Lung microvascular endothelial cell (primary cell): ENCODE measurements at places on chromosomes 13 and 19. TPM values are rescaled to one million over a fixed set of nuclear protein-coding genes. Genes with fewer than 3 reads are reported as not detected.

GNA15 gene
- under 0.01 TPM in 1 of 2 replicates, not detected in the other for total RNA-seq

MUC16 gene
- total RNA-seq = under 0.01 TPM in 1 of 2 replicates, not detected in the other

BRD4 gene
- 6.3 and 9.9 TPM in 2 replicates for total RNA-seq

LRRC63 gene
- under 0.01 TPM in 2 replicates for total RNA-seq

GGACT gene
- 2.6 and 3.9 TPM in 2 replicates for total RNA-seq

NXNL1 gene
- total RNA-seq = not detected in 2 replicates

S1PR2 gene
- total RNA-seq = 0.20 and 0.44 TPM in 2 replicates

ZNF345 gene
- total RNA-seq = 2.8 and 6.3 TPM in 2 replicates

PROZ gene
- 0.20 TPM in 1 of 2 replicates, not detected in the other for total RNA-seq

TMPRSS9 gene
- total RNA-seq = under 0.01 and 0.20 TPM in 2 replicates

NLRP4 gene
- total RNA-seq = not detected in 2 replicates

CGB2 gene
- total RNA-seq = not detected in 2 replicates

HSPH1 gene
- 30.5 and 53.4 TPM in 2 replicates for total RNA-seq

CERS4 gene
- 6.5 and 26.4 TPM in 2 replicates for total RNA-seq

DHRS12 gene
- 5.4 and 9.9 TPM in 2 replicates for total RNA-seq

IGFL2 gene
- not detected in 2 replicates for total RNA-seq

ZNF530 gene
- 2.6 and 3.3 TPM in 2 replicates for total RNA-seq

ZNF761 gene
- total RNA-seq = 5.7 and 9.3 TPM in 2 replicates

ZNF559 gene
- 7.4 and 8.3 TPM in 2 replicates for total RNA-seq

PLA2G4C gene
- total RNA-seq = 44.0 and 98.8 TPM in 2 replicates

RDH8 gene
- not detected in 2 replicates for total RNA-seq

ZNF547 gene
- total RNA-seq = 1.7 and 3.0 TPM in 2 replicates

AMER2 gene
- total RNA-seq = not detected in 2 replicates

ZNF439 gene
- total RNA-seq = 0.22 and 2.8 TPM in 2 replicates

GZMM gene
- not detected in 2 replicates for total RNA-seq

NFKBIB gene
- 7.6 and 11.3 TPM in 2 replicates for total RNA-seq

GFY gene
- total RNA-seq = not detected in 2 replicates

MBD3L2B gene
- total RNA-seq = not detected in 2 replicates

ARRDC2 gene
- total RNA-seq = 42.5 and 115 TPM in 2 replicates

EXOC3L2 gene
- 0.20 and 0.44 TPM in 2 replicates for total RNA-seq

ODAD3 gene
- under 0.01 TPM in 1 of 2 replicates, not detected in the other for total RNA-seq

DACH1 gene
- 0.20 and 0.44 TPM in 2 replicates for total RNA-seq

LGALS7 gene
- total RNA-seq = not detected in 2 replicates

FSD1 gene
- total RNA-seq = 2.2 and 10.2 TPM in 2 replicates

PLK5 gene
- not detected in 2 replicates for total RNA-seq

CA11 gene
- total RNA-seq = 3.1 and 8.1 TPM in 2 replicates

TLE2 gene
- total RNA-seq = 7.2 and 17.5 TPM in 2 replicates

QPCTL gene
- total RNA-seq = 5.9 and 7.7 TPM in 2 replicates

LRG1 gene
- 0.87 and 1.6 TPM in 2 replicates for total RNA-seq

ZIK1 gene
- total RNA-seq = 3.9 and 4.6 TPM in 2 replicates

ZNF681 gene
- total RNA-seq = 0.65 and 1.8 TPM in 2 replicates

NOVA2 gene
- total RNA-seq = 3.7 and 6.2 TPM in 2 replicates

OR10H1 gene
- total RNA-seq = not detected in 2 replicates

UPK1A gene
- not detected in 2 replicates for total RNA-seq

HRC gene
- total RNA-seq = not detected in 2 replicates

NRTN gene
- total RNA-seq = under 0.01 and 0.99 TPM in 2 replicates

PRODH2 gene
- total RNA-seq = not detected in 2 replicates

CGB3 gene
- not detected in 2 replicates for total RNA-seq

CEACAM6 gene
- not detected in 2 replicates for total RNA-seq

POSTN gene
- total RNA-seq = 12.1 and 55.1 TPM in 2 replicates
